ENCODE measurements at places on chromosomes 16 and 17.

DNA sequence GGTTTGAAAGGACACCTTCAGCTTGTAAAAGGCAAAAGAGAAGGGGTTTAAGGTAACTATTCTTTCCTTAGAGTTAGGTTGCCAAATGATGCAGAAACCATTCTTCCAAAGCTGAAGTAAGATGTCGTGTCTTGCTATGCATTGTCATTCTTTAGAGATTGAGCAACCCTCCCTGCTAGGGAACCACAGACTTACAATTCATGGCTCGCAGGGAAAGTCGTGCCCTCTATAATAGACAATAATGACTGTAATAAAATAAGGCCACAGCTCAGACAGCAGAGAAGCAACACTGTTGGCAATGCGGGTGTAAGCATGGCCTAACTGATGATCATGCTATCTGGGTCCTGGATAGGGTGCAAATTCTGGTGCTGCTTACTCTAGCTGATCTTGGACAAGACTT is 129.6 kb upstream of the CDH13 start:
- DNase-seq: no peak

DNA sequence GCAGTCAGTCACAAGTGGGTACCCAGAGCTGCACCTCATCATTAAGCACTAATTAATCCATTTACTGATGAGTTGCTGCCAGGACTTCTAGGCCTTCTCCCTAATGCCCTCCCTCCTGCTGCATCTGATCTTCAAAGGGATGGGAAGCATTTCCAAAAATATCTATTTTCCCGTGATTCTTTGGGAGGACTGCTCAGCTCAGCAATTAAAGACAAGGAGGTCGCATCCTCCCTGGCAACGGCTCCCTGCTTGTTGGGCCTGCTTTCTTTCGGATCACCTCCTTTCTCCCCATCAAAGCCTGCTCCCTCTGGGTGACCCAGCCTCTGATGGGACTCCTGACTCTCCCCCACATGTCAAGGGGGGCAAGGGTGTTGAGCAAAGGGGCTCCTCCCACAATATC is 26.0 kb upstream of the SPPL2C start:
- DNase-seq: no peak

DNA sequence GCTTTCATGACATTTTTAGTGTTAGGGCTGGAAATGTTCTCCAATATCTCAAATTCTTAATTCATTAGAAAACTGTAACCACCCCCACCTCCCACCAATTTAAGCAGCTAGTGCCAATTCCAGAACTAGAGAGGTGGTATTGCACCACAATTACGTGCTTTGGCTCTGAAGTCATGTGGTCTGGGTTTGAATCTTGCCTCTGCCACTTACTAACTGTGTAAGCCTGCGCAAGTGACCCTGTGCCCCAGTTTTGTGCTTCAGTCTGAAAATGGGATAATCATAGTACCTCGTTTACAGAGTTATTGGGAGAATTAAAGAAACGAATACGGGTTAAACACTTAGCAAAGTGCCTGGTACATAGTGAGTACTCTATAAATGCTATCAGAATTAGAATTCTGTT is 14.2 kb upstream of the MPHOSPH6 start:
- no peak for DNase-seq

DNA sequence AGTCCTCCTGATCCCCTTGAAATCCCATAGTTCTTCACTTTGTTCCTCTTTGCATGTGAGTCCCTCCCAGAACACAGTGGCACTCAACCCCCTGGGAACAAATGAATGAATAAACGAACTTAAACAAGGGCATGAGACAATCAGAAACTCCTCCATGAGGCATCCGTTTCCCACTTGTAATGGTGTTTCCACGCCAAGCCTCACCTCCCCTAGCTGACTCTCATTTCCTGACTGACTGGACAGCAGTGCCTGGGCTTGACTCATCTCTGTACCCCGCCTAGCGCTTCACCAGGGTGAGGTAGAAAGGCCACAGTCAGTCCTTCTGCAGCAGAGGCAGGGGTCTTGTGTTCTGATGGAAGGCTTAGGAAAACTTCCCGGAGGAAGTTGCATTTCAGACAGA is 14.2 kb downstream of the KIF1C start:
- no peak for DNase-seq

DNA sequence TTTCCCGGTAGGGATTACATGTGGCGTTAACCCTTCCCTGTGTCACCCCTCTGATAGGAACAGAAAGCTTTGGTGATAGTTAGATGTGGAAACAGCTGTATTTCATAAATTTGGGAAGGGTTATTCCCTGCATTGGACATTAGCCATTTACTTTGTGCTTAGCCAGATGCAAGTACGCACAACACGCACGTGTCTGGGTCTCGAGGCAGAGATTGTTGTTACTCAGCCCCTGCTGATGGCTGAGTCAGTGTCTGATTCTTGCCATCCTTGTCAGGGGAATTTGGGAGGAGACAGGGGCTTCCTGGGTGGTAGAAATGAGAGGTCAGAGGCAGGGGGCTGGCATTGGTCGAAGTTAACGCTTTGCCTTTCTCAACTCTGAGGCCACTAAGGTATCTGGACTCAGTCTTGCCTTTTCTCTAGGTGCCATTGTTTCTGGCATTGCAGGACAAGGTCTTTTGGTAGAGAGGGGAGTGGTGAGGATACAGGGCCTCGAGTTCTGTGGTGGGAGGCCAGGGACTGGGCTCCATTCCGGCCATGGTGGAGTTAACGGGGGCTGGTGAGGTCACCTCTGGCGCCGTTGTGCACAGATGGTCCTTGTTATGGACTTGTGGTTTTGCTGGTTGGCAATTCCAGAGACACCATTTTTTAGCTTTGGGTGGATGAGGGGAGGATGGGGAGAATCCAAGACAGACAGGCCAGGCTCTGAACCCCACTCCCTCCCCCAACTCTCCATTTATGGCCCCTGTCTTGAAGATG is 8.2 kb downstream of the MMP2 start:
- DNase-seq: no peak

GRCh38 chr16:27334838-27335237 is 21.1 kb downstream of the IL4R start:
- no peak for DNase-seq

DNA sequence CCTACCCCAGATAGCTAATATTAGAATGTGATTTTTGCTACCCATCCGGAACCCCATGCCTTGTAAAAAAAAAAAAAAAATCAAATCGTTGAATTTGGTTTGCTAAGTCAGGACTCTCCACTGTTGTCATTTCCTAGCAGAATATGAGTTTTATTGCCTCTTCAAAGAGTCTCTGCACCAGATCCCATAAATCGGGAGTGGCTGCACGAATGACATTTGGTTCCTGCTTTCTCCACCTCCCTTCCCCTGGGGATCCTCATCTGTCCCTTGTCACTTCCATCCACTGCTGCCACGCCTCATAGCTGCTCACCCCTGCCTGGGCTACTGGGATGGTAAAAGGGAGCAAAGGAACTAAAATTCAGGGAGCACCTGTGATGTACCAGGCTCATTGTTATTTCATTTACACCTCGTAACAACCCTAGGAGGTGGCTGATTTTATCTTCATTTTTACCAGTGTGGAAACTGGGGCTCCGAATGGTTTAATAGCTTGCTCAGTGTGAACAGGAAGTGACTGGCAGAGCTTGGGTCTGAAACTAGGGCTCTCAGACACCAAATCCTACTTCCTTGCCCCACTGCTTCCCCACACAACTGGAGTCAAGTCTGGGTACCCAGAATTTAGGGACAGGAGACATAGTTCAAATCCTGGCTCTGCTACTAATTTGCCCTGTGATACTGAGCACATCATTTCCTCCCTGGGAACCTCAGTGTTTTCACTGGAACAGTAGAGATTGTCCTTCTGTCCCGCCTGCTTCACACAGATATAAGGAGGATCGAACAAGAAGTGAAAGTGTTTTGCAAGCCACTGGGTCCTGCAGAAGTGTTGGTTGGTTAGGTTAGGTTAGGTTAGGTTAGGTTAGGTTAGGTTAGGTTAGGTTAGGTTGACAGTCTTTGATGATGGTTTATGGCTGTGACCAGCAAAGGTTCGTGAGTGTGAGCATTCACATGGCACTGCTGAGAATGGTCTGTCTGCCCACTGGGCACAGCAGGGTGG is 585 bp upstream of the KRT36 start:
- no peak for DNase-seq

- no peak for DNase-seq
These were observed 3.2 kb upstream of the PABPN1L start for GRCh38 chr16:88869673-88869980.

DNA sequence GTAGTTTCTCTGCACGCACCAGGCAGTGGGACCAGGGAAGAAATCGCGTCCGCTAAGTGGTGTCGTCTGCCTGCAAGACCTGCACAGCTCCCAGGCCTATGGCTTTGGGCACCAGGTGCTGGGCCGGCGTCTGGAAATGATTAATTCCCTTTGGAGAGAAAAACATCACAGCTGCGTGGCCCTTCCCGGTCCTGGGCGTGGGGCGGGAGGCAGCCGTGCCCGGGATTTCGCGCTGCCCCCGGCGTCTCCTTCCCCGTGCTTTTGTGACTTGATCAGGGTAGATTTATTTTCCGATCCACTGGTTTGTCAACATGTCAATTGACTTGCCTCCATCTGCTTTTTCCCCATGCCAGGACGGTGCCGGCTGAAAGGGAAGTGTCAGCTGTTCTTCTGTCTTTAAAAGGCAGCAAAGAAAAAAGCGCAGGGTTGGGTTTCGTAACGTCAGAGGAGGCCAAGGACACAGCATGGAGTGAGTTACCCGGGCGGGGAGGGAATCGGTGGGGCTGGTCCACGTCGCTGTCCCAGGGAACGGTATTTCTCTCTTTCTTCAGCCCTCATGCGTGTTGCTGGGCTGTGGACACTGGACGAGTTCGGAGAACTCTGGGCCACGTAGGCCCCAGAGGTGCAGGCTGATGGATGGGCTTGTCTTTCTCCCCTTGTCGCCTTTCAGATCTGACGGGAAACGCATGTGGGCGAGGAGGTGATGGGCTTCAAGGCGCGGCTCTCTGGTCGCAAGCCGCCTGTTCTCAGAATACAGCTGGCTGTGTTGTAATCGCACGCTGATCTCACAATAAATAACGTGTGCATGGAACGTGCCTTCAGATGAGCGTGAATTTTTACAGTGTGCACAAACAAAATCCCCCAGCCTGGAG is 188.1 kb upstream of the ZNF469 start:
- DNase-seq: peak; percentile 1

DNA sequence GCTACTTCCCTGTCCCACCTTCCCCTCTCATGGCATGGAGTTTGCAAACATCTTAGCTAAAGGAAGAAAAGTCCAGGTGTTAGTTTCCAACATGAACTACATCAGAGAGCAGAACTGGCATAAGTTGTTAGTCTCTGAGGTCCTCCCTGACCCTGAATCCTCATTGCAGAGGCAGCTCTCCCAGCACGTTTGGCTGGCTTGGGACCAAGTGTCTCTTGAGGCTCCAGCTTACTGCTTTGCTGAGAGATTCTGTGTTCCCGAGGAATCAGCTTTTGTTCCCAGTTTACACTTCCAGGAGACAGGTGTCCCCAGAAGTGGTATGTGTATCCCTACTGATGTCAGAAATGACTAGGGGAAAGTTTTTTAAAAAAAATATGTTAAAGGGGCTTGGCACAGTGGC is 14.7 kb downstream of the DNAH9 start:
- no peak for DNase-seq

- no peak for DNase-seq
These were observed 94.5 kb downstream of the MARF1 start for GRCh38 chr16:15548482-15548891.

DNA sequence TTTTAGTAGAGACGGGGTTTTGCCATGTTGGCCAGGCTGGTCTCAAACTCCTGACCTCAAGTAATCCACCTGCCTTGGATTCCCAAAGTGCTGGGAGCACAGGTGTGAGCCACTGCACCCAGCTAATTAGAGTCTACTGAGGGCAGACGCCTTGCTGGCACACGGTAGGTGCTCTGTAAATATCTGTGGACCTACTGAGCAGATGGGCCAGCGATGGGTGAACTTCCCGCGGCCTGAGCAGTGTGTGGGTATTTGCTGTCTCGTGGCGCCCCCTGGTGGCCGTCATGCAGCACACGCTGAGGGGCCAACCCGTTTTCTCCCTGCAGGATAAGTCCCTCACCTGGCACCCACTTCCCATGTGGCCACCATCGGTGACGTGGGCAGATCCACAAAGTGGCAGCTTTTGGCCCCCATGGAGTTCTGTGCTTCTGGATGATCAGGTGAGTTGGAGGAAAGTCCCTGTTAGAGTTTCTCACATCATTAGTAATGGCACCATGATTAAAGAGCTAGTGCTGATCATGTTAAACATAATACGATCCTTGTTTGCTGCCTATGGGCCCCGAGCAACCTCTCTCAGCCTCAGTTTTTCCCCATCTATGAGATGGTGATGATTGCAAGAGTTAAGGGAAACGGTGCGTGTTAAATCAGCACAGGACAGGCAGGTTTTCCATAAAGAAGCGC is 40.7 kb downstream of the ZDHHC7 start:
- peak; percentile 78 for DNase-seq

DNA sequence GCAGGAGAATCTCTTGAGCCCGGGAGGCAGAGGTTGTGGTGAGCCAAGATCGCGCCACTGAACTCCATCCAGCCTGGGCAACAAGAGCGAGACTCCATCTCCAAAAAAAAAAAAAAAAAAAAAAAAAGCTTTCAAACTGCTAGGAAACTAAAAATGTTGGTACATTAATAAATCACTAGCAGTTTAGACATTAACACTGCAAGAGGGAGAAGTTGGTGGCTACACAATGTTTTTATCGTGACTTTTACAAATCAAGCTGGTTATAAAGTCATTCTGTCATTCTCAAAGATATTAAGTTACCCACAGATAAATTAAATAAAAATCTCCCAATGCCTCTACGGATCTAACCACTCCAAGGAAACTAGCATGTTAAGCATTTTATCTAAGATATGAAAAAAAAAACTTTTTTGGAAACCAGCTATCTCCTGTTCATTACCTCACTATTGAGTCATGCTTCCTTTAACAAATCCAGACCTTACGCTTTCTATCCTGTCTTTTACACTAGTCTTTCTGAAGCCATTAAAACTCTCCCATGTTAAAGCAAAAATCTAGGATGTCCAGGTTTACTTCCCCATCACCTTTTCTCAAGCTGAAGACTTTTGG is 85.9 kb upstream of the SMURF2 start:
- DNase-seq: no peak

All from midbrain (tissue), 1 donor.